ENCODE measurements at places on chromosomes 11 and 22. TPM values are rescaled to one million over a fixed set of nuclear protein-coding genes. Genes with fewer than 3 reads are reported as not detected.

KRTAP5-9 gene
- 0.34 TPM for total RNA-seq

PAAF1 gene
- 19.5 TPM for total RNA-seq

SYCE3 gene
- not detected for total RNA-seq

CAVIN3 gene
- total RNA-seq = not detected

EED gene
- 58.3 TPM for total RNA-seq

FGF19 gene
- not detected for total RNA-seq

Data from B cell (primary cell).